ENCODE measurements at places on chromosomes 16 and 17.

DNA sequence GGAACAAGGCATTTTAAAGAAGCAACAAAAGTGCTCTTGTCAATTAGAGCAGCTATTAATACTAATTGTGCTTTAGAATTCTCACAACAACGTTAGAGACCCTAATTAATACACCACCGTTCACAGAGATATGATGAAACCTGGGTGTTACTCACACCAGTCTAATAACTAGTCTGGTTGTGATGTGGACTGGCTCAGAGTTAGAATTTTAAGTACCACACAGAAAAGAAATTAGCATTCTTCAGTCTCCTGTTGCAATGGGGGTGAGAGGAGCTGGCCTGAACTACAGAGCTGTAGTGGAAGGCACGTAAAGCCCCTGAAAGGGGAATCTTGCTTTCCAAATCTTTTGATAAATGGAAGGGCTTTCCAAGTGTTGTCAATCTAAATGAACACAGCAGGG lies 240.8 kb upstream of the TOX3 start:
- no peak for DNase-seq

GRCh38 chr17:16381496-16381820 lies 567 bp downstream of the UBB start:
- peak; percentile 55 for DNase-seq

DNA sequence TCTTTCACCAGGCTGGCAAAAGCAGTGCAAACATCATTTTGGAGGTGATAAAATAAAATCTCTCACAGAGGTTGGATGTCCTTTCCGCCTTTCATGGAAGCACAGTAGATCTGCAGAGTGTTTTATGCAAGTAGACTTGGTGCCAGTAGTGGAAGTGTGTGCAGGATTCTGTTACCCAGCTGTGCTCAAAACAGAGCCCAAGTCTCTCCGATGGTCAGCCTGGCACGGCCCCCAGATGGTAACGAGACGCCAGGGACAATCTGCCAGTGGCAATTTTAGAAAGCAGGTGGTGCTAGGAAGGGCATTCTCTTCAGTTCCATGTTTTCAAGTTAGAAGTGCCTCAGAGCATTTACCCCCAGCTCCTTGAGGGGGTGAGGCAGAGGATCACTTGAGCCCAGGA lies 1.5 kb upstream of the MTHFSD start:
- DNase-seq, result no peak

DNA sequence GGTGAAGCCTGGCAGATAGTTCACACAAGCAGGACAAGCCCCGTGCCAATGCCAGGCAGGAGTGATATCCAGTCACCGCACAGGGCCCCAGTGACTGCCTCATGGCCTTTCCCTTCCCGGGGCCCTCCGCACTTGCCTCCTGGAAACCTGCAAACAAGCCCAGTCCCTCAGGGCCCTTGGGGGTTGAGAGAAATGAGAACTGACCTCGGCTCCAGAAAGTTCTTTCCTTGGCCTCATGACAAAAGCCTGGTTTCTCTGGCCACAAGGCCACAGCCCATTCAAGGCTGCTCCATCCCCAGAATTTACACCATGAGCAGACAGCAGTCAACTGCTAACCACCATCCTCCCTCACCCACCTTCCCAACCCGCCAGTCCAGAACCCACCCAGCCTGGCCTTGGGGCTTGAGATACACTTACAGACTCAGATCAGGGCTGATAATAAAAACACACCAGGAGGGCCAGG lies 77.6 kb downstream of the CCDC182 start:
- no peak for DNase-seq

DNA sequence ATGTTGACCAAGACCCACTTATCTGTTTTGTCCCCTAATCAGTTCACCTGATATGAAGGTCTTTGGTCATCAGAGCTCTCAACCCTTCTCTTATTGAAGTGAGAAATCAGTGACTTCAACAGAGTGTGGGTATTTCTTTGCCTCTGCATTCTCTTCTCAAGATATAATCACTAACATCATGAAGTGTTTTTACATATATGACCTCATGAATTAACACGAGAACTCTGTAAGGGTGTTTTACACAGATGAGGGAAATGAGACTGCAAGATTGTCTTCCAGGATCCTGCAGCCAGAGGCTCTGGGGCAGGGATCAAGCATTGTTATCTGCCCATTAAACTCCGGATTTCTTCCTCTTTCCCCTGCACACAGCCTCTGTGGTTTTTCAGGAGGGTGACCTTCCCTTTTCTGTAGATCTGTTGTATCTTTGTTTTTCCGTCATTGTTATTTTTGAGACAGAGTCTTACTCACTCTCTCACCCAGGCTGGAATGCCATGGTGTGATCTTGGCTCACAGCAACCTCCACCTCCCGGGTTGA lies 22.7 kb downstream of the LCMT1 start:
- no peak for DNase-seq

DNA sequence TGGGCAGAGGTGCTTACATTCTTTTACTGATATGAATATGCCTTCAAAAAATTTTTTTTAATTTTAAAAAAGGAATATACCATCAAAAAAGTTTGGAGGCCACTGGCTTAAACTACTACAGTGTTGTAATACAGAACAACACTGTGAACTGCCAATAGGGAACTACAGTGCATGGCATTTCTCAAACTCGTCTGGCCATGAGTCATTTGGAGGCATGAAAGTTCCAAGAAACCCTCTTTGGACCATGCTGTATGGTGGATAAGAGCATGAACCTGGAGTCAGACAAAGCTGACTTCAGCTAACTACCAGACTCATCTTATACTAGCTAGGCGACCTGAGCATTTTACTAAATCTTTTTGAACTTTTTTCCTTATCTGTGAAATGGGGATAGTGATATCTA lies 9.2 kb upstream of the NF1 start:
- no peak for DNase-seq

DNA sequence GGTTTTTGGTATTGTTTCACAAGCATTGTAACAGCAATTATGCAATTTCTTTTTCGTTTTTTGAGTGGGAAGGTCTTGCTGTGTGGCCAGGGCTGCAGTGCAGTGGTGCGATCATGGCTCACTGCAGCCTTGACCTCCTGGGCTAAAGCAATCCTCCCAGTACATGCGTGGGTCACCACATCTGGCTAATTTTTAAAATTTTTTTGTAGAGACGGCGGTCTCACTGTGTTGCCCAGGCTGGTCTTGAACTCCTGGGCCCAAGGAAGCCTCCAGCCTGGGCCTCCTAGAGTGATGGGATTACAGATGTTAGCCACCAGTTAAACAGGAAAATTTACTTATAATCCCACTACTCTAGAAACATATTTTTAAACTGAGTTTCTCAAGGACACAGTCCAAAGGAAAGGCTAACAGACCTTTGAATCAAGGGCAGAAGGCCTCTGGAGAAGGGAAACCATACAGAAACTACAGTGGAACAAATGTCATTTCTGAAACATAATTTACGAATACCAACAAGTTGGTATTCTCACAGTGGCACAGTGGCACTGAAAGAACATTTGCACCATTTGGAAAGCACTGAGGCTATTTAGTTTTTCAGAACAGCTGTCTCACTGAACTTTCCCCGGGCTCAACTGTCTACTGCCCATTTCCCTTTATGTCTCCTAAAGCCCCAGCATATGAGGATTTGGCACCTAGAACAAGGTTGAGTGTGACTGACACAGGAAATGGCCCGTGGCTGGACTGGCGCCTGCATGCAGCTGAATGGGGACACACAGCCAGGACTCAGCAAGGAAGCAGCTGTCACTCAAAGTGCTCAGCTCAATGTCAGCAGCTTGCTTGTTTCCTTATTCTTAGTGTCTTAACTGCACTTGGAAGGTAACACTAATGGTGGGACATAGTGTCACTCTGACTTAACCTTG lies 2.8 kb upstream of the PRKAR1A start:
- no peak for DNase-seq

DNA sequence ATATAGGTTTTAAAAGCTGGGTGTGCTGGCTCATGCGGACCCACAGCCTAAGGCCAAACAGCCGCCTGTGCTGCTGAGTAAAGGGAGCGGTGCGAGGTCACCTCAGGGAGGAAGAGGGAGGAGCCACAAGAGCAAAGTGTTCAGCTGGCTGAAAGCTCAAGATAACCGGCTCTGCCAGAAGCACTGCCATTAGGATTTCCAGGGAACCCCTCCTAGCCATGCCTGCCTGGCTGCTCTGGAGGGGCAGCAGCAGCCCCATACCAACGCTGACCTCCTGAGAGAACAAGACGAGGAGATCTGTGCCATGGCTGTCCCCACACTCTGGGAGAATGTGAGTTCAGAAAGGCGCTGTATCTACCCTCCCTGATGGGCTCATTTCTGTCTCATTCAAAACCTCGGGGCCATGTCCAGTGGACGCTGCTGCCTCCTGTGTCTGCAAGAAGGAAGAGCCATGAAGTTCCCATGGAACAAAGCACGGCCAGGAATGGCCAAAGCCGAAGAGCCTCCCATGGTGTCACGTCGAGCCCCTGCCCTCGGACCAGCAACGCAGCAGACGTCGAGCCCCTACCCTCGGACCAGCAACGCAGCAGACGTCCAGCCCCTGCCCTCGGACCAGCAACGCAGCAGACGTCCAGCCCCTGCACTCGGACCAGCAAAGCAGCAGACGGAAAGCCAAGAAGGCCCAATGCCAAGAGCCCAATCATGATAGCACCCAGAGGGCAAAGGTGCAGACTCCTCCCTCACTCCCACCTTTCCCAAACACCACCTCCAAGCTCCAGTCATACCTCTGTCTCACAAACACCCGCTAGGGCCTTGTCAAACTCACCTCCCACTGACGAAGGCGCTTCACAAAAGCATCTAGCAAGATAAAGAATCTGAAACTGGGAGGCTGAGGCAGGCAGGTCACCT lies 107.0 kb downstream of the ANKRD11 start:
- DNase-seq, result no peak

DNA sequence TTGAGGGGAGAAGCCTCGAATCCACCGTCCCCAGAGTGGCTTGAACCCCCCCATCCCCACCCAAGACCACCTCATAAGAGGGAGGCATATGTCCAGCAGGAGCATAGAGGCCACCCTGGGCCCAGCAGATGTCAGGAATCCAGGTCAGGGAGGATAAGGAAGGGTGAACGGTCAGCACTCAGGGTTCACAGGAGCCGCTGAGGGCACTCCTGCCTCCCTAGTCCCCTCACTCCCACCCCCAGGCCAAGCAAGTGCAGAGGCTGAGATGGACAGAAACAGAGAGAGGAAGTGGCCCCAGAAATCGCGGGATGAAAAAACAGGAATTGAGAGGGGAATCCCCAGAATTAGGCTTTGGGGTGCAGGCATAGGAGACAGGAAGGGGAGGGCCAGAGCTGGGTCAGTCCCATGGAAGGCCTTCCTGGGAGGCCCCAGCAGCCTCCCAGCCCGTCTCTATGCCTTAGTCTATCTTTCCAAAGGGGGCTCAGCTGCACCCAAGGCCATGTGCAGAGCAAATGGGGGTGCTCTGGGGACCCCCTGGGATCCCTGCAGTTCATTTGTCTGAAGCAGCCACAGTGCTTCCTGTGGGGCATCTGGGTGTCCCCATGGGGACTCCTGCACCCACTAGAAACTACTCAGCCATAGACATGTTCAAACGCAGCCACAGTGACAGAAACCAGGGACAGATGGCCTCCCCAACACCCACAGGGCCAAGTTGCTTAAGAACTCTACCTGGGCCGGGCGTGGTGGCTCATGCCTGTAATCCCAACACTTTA lies 1.7 kb downstream of the CMTM3 start:
- DNase-seq, result no peak

- DNase-seq, result no peak
Measured at GRCh38 chr16:17343028-17343427, 127.7 kb downstream of the XYLT1 start.

DNA sequence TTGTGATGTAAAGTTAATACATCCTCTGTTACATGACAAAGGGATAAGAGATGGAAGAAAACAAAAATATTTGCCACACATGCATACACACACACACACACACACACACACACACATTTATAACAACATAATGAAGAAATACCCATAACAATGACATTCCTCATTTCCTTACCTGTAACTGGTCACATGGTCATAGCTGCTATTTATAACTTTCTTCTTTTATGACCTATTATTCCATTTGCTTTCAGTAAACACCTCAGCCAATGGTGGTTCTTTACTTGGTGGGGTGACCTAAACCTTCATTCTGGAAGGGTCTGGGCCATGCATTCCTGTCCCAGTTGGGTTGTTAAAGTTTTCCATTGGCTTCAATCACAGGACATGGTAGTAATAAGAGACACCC lies 5.3 kb downstream of the MT2A start:
- DNase-seq, result no peak
